ENCODE measurements at places on chromosomes 16 and 17.

GRCh38 chr17:11372692-11373091 is 131.7 kb downstream of the SHISA6 start:
- DNase-seq, result peak; percentile 13

DNA sequence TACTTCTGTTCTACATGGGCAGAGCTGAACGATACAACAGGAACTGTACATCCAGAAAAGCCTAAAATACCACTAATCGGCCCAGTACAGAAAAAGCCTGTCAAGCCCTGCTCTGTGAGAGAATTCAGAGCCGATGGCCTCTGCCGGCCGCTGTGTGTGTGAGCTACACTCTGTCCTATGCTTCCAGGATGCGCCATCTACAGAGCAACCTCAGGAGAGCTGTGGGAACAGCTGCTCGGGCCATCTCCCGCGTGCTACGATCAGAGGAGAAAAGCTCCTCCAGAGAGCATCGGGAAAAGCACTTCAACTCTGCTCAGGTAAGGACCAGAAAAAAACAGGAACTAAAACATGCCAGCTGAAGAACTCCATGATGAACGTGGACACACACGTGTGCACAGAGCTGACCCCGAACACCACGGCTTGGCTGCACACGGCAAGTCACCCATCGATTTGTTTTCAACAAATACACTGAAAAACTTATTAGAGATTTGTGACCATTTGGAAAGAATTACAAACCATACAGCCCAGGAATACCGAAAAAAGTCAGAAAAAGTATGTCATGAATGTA is 115.9 kb downstream of the ANKRD11 start:
- DNase-seq, result peak; percentile 55

- no peak for DNase-seq
These were observed 204.1 kb upstream of the NLRP1 start for GRCh38 chr17:5788266-5788900.

DNA sequence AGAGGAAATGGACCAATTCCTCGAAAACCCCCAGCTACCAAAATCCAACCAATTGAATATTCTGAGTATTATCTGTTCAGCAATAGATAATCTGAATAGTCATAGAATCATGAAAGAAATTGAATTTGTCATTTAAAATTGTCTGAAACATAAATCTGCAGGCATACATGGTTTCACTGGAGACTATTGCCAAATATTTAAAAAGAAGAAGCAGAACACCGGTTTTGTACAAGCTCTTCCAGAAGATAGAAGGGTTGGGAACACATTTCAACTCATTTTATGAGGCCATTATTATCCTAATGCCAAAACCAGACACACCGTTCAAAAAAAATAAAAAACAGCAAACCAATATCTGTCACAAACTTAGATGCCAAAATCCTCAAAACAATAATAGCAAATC is 195.5 kb downstream of the RPTOR start:
- no peak for DNase-seq

DNA sequence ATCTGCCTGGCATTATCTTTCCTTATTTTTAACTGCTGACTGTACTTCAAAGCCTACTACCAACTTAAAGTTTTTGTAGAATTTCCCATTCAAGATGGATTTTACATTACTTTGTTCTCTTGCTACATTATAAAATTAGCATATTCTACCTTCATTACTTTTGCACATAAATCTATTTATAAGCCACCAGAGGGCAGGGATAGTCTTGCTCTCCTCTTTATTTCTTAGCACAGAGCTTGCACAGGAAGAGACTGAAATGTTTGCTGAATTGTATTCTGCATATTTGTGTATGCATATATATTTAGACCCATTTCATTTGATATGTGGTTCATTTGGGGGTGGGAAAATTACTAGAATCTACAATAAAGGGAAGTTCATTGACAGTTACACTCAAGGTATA is 108.0 kb downstream of the SKAP1 start:
- DNase-seq, result no peak

DNA sequence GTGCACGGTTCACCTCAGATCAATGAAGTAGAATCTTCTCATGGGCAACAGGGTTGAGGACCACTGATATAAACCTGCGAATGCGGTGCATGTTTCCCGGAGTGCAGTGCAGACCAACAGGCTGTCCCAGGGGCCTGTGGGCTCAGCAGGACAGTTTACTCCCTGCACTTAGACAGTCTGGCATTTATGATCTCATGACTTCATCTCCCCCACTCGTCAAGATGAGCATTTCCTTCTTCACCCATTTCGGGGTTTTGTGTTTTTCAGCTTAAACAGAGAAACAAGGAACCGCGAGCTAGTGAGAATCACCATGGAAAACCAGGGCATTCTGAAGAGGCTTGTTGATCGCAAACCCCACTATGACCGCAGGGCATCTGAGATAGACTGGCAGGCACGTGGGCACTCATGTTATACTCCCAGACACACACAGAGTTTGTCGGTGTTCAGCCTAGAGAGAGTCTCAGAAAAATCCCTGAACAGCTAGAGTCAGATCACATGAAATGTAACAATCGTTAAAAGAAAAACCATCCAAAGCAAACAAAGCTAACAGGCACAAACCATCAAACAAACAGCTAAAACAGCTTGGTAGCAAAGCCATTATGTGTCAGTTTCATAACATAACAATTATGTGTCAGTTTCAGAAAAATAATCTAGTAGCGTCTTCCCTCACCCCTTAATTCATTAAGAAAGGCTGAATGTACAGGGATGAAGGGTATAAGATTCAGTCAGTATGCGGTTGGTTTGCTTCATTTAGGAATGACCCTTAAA is 2.9 kb downstream of the CFAP97D1 start:
- DNase-seq, result no peak

DNA sequence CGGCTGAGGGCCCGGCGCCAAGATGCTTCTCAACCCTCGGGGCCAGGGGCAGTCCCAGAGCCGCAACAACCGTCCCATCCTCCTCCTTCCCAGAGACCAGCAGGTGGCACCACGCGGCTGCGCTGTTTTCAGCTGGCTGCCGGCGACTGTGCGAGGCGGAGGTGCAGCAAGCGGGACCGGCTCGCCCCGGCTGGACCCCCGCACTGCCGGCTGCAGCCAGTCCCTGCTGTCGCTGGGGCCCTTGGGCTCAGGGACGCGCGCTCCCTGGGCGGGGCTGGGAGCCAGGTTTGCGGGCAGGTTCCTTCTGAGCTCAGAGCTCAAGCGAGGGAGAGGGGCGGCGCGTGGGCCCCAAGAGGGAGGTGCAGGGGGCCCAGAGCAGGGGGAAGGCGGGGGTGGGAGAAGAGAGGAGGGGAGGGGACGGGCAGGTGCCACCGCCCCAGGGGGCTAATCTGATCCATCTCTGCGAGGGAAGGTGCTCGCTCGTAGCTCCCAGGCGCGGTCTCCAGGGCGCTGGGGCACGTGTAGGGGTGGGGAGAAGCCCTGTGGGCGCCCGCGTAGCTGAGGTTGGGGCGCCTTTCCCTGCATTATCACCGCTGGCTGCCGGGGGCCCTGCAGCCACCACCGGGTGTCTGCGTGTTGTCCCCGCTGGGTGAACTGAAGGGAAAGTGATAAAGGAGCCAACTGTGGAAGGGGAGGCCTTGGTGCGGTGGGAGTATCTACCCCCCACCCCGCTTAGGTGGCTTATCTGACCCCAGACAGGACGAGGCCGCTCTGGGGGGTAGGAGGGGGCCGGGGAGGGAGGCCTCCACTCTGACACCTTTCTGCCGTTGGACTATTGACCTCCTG is 24.2 kb downstream of the STAT5A start:
- peak; percentile 97 for DNase-seq

- no peak for DNase-seq
These were observed 32.8 kb downstream of the NETO2 start for GRCh38 chr16:47110939-47111338.

GRCh38 chr17:28716740-28717577 is 709 bp downstream of the RAB34 start:
- DNase-seq, result no peak

DNA sequence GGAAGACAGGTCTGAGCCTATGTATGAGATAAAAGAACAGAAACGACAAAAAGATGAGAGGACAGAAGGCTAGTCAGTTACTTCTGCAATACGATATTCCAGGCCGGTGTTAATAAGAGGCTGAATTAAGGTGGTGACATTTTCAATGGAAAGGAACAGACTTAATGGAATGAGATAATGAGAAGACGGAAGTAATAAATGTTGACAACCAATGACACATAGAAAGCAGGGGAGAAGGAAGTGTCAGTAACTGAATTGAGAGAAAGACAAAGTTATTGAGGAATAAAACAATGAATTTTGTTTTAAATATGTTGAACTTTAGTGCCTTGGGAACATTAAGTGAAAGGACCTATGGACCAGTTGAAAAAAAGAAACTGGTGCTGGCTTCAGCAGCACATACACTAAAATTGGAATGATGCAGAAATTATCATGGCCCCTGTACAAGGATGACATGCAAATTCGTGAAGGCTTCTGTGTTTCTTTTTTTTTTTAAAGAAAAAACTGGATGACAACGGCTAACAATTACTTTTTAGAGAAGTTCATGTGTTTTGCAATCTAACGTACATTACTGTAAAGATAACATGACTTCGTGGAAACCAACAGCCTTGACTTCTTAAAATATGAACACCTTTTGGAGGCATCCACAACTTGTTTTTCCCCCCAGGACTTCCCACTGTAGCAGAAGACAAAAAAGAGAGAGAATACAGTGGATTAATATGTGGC is 18.5 kb upstream of the CPD start:
- no peak for DNase-seq

DNA sequence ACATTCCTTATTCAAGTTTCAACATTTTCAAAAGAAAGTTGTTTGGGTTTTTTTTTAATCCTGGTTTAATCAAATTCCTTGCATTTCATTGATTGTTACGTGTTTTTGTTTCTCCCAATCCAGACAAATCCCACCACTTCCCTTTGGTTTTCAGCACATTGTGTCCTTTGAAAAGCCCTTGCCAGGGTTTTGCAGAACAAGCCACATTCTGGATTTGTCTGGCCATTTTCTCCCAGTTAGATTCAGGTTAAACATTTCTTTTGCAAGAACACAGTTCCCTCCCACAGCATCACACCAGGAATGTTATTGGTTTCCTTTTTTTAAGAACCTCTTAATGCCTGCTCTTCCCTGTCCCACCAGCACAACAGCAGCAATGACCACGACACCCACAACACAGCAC is 278.0 kb upstream of the SALL1 start:
- no peak for DNase-seq

DNA sequence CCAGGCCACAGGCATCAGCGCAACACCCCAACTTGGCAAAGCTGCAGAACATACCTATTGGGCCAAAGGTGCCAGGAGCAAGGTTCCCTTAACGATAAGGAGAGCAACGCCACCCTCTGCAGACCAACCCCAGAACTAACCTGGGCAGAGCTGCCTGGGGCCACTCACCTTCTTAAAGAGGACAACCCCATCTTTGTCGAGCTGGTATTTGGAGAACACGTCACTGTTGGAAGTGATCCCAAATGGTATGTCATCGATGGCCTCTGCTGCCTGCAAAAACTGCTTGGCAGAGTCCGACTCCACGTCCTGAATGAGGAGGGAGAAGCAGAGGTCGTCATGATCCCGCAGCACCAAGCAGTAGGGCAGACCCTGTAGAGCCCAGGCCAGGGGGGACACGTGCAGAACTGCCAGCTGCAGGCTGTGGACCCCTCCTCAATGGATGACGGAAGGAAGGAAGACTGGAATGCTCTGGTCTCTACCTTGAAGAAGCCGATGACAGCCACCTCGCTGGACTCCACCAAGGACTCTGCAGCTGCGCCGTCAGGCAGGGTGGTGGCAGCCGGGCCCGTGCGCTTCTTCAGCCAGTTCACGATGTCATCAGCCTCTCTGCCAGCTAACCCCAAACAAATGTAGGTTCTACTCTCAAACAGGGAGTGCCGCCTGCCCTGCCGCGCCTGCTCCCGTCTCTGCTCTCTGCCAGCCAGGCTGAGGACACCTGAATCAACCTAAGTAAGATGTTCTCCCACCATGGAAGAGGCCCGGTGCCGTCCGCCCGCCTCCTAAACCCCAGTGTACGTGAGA is 5.2 kb downstream of the P4HB start:
- no peak for DNase-seq

DNA sequence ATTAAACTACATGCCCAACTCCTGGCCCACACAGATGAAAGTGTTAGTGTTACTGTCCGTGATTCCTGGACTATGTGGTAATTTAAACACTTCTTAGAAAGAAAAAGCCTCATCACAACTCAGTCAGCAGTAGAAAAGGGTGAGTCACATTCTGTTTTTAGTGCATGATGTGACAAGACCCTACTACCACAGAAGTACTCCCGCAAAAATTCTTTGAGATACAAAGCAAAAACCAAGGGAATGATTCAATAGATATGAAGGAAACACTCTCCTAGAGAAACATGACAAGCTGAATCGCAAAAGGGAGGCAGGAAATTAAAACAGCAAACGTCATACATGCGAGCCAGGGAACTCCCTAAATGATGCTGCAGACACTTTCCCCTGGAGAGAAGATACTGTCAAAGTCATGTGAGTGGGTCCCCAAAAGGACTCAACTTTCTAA is 14.4 kb downstream of the SNN start:
- no peak for DNase-seq

GRCh38 chr16:87802670-87803069 is 36.9 kb upstream of the KLHDC4 start:
- DNase-seq, result no peak

GRCh38 chr17:40316571-40317344 is 7.8 kb downstream of the RARA start:
- DNase-seq, result peak; percentile 84

DNA sequence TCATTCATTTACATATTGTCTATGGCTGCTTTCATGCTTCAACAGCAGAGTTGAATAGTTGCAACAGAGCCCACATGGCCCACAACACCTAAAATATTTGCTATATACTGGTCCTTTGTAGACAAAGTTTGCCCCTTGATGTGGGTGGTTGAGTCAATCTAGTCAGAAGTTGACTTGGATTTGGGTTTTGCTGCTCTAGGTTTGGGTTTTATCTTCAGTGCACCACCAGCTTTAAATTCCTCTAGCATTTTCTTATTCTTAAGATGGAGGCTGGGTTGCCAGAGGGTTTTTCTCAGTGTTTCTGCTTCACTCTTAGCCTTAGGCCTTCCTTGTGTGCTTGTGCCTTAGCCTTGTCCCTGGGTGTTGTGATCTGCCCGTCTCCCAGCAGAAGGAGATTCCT is 51.0 kb downstream of the CCDC182 start:
- no peak for DNase-seq

DNA sequence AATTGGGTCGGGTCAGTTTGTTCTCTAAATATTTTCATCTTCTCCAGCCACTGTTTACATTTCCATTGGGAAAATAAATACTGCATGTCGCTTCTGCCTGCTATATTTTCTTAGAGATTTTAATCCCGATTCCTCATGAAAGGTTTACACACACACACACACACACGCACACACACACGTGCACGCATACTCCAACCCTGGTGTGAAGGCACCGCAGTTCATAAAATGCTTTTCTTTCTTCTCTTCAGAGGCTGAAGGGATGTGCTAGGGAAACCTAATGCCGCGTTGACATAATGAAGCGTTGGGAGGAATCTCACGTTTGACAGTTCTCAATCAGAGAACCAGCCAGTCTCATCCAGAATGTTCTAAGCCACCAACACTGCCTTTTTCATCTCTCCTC is 222.9 kb upstream of the IRX3 start:
- no peak for DNase-seq

Measured in posterior cingulate gyrus (tissue), 11 donors.